Cortex of kidney (tissue), 1 donor: ENCODE measurements at places on chromosomes 16 and 17.

DNA sequence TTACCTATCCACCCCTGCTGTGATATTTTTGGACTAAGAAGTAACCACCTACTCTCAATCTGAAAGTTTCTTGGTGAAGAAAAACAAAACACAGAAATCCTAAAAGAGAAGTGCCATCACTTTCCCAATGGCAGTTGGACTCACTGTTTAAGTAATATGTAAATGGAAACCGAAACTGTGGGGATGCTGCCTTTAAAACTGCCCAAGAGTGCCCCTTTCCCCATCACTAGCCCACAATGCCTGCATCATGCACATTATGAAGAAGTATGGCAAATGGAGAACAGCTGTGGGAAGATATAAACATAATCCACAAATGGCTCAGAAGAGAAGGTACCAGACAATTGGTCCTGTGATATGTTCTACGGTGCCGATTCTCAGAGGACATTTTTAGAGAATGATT is 33.5 kb upstream of the SLC6A2 start:
- no peak for DNase-seq

DNA sequence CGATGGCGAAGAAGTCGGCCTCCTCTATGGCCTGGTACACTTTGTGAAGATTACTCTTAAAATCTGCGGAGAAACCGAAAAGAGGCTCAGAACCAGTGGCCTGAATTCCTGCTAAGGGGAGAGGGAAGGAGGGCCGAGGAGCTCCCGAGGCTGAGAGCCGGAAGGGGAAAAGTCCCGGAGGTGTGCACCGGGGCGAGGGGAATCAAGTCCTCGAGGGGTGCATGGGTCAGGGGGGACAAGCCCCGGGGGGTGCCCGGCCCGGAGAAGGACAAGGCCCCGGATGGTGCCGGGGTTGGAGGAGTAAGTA is 495 bp downstream of the PARN start:
- no peak for DNase-seq

- DNase-seq, result no peak
Observed at GRCh38 chr16:75011634-75012307, 12.9 kb downstream of the ZNRF1 start.

DNA sequence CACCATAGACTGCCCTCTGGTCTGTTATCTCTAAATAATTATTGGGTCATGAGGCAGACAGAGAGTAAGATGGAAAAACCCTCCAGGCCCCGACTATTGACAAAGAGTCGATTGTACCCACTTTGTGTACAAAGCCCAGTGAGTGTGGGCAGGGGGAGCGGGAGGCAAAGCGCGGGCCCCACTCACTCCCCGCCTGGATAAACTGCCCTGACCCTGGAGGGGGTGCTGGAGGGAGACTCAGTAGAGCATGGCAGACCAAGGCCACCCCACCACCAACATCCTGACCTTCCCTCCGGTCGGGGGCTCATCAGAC is 11.2 kb upstream of the CPSF4L start:
- DNase-seq, result no peak

DNA sequence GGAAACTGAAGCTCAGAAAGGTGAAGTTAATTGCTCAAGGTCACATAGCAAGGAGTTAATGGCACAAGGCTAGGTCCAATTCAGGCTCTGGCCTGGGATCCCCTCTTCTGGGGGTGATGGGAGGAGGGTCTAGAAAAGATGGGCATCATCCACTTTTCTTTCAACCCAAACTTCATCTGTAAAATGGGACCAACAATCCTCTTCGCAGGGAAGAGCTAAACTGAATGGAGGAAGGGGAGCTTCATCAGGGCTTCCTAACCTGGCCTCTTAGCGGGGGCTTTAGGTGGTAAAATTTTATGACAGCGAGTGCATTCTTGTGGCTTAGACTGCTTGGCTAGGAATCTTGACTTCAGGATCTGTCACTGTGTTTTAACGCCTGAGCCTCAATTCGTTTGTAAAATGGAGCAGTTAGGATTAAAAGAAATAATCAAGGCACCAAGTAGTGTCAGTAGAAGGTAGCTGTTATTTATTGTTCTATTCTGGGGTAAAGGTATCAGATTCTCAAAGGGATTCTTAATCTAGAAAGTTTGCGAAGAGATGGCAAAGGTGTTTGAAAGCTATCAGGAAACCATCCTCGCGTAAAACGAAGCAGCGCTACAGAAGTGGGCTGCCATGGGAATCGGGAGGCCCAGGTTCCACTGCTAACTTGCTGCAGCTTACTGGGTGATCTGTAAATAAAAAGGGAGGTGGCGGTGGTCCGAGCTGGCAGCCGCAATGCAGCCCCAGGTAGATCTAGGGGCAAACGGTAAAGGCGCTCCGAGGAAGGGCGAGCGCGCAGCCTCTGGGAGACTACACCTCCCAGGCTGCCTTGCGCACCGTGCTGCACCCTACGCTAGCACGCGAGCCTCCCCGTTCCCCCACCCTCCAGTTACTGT is 1.5 kb upstream of the SRCAP start:
- DNase-seq, result no peak

DNA sequence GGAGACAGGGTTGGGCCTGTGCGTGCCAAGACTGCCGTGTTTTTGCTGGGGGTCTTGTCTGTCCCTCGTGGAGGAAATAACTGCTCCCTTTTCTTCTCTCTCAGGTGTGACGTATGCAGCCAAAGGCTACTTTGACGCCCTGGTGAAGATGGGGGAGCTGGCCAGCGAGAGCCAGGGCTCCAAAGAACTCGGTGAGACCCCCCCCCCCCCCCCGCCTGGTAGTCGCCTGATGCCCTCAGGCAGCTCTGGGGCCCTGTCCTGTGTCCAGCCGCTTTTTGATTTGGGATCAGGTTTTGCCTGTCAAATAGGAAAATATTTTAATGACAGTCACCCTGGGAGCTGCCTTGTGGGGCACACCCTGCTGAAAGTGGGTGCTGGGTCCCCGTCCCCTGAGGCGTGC is 22.8 kb downstream of the BAIAP2 start:
- no peak for DNase-seq

DNA sequence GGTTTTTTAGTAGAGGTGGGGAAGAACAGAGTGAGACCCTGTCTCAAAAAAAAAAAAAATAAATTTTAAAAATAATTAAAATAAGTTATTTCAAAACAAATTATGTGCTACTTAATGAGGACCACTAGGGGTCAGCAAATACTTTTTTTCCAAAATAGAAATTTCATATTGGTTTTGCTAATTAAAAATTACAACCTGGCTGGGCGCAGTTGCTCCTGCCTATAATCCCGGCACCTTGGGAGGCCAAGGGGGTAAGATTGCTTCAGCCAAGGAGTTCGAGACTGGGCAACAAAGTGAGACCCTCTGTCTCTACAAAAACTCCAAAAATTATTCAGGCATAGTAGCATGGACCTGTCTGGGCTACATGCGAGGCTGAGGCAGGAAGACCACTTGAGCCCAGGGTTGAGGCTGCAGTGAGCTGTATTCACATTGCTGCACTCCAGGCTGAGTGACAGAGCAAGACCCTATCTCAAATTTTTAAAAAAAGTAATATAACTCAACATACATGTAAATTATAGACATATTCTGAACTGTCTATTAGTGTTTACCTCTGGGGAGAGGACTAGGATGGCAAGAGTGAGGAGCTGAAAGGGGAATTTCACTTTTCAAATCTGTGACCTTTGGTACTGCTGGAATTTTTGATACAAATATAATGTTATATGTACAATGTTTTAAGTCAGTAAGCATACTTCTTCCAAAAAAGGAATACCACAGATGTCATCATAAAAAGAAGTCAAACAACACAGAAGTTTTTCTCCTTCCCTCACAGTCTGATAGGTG is 8.1 kb downstream of the MEIOB start:
- no peak for DNase-seq

- no peak for DNase-seq
Observed at GRCh38 chr17:29045734-29046472, 3.0 kb downstream of the PIPOX start.

GRCh38 chr17:70414300-70414699 is 245.0 kb downstream of the KCNJ2 start:
- no peak for DNase-seq

DNA sequence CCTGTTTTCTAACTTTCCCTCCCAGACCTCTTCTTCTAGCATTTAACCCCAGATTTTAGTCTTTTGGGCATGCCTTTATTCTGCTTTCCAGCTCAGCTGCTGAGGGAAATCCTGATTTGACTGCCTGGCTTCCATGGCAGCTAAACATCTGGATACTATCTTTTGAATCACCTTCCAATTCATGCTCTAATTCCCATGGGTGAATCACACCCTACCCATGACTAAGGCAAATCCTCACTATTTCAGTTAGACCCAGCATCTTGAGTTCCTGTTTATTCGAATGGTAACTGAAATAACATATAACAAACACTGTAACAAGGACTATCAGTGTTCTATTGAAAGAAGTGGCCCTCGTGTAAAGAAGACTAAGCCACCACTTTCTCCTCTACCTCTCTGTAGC is 29.8 kb downstream of the CA10 start:
- DNase-seq, result no peak

GRCh38 chr17:66474258-66474657 is 171.8 kb downstream of the PRKCA start:
- no peak for DNase-seq

- no peak for DNase-seq
Observed at GRCh38 chr16:85969591-85969990, 70.6 kb downstream of the IRF8 start.

DNA sequence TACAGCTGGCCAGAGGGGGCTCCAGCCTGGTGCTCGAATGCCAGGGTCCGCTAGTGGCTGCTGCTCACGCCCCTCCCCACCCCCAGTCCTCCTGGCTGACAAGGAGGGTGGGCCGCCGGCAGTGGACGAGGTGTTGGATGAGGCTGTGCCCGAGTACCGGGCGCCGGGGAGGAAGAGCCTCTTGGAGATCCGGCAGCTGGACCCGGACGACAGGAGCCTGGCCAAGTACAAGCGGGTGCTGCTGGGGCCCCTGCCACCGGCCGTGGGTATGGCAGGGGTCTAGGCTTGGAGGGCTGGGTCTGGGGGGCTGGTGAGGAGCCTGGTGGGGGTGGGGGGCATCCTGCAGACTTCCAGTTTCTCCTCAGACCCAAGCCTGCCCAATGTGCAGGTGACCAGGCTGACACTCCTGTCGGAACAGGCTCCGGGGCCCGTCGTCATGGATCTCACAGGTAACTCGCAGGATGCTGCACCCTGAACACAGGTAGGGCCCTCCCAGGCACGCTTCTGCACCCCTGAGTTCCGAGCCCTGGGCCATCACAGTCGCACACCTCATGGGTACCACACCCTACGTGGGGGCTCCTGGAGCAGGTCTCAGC is 1.2 kb upstream of the PDIA2 start:
- no peak for DNase-seq

DNA sequence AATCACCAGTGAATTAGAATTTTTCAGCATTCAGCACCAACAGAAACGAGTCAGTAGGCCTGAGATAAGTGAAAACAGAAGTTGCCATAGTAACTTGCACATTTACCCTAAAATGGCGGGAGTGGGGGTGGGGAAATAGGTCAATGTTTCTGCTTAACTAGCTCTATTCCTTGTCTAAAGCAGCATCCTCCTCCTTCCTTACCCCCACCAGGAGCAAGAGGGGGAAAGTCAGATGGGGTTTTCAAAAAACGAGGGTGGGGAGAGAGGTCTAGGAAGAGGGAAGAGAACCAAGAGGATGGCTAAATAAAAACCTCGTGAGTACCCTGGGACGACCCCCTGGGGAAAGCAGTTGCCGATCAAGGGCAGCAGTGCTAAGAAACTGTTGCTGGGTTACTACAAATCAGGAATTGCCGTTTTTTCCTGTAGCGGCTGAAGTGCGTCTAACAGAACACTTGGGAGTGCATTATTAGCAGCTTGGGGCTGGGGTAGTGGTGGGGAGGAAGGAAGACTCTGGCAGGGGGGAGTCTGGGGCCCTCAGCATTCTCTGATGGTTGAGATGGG is 34.4 kb upstream of the MNT start:
- no peak for DNase-seq

DNA sequence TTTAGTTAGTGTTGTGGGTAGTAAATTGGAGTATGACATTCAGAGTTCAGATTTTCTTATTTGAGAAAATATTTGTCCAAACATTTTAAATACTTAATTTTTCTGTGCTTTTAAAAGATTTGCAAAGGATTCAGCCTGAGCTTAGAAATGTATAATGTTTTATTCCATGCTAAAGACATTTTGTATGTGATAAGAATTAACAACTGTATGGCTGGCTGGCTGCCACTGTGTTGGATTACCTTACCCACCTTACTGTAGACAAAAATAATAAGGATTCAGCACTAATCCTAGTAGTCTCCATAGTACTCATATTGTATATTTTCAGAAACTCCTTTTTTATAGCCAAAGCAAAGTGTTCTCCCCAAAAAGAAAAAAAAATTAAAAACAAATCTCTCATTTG is 74.8 kb downstream of the TANC2 start:
- DNase-seq, result no peak

DNA sequence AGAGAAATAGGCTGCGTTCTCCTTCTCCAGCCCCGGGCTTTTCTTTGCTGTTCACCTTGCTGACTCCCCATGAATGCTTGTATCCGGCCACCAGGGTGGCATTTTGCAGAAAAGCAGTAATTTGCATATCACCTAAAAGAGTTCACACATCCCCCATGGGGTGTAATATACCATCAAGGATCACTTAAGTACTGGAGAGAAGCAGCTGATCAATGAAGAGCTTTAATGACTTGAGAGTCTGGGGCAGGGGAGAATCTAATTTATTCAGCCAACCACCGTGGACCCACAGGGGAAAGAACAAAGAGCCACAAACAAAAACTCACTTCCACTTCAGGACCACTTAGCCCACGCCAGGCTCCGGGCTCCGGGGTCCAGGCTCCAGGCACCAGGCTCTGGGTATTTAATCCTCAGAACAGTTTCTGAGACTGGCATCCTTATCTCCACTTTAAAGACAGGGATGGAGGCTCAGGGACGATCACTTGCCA is 33.9 kb upstream of the SEC14L1 start:
- DNase-seq, result no peak

DNA sequence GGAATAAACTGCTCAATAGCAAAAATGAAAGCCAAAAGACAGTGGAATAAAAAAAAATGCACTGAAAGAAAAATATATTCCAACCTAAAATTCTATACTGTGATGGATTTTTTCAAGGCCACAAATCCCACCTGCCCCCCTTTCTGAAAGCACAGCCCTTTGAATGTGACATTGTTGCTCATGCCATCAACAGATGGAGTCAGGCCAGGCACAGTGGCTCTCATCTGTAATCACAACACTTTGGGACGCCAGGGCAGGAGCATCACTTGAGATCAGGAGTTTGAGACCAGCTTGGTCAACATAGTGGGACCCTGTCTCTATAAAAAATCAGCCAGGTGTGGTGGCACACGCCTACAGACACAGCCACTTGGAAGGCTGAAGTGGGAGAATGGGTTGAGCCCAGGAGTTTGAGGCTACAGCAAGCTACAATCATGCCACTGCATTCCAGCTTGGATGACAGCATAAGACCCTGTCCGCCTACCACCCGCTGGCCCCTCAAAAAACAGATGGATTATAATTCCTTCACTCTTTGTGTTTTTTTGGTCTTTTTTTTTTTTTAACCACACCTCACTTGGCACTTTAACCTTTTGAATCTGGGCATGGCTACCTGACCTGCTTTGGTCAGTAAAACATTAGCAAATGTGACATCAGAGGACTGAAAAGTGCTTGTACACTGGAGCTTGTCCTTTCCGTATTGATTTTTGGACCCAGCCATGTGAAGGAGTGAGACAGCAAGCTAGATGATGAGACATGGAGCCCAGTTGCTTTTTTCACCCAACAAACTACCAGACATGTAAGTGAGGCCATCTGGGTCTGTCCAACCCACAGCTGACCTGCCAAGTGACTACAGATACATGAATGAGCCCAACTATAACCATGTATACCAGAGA is 36.3 kb downstream of the GLG1 start:
- no peak for DNase-seq
